ENCODE measurements at places on chromosomes 2 and 18.

DNA sequence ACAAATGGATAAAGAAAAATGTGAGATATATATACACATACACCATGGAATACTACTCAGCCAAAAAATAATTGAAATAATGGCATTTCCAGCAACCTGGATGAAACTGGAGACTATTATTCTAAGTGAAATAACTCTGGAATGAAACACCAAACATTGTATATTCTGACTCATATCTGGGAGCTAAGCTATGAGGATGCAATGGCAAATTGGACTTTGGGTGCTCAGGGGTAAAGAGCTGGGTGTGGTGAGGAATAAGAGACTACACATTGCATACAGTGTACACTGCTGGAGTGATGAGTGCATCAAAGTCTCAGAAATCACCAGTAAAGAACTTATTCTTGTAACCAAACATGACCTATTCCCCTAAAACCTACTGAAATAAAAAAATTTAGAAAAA, 636.0 kb upstream of the LRATD1 start:
- DNase-seq = no peak

DNA sequence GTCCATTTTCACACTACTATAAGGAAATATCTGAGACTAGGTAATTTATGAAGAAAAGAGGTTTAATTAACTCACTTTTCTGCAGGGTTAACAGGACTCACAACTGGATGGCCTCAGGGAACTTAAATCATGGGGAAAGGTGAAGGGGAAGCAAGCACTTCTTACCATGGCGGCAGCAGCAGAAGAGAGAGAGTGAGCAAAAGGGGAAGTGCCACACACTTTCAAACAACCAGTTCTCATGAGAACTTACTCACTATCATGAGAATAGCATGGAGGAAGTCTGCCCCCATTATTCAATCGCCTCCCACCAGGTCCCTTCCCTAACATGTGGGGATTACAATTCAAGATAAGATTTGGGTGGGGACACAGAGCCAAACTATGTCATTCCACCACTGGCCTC, 55.1 kb upstream of the NETO1 start:
- no peak for DNase-seq

DNA sequence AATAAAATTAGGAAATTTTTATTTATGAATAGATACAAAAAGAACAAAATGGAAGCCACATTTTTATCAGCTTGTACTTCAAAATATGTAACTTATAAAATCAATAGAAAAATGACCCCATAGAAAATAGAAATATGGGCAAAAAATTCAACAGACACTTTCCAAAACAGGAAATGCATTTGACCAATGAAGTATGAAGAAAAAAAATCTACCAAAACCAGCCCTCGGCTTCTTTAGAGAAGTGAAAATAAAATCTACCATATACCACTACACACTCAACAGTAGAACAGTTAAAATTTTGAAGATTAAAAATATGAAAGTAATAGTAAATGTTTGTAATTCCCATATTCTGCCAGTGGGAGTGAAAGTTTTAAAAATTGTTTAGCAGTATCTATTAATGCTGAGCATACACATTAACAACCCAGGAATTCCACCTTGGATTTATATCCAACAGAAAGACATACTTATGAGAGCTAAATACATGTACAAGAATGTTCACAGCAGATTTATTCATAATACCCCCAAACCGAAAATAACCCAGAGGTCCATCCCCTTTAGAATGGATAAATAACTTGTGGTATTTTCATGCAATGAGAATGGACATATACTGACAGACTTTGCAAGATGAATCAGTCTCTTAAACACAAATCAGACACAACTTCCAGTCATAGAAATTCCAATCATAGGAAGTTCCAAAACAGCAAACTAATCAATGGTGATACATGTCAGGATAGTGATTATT, 318.0 kb downstream of the FIGN start:
- DNase-seq = no peak

DNA sequence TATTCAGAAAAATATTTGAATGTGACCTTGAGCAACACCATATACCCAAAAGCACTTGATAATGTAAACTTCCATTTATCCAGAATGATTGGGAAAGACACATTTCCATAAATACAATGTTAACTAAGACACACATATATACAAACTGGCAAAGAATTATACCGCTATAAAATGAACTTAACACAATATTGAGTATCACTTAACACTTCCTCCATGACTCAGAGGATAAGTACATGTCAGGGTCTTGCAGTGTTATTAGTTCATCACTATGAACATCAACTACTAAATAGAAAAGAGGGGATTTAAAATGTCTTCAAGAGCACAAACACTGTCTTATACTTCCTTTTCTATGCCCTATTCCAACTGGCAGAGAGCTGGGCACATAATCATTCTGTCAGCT, 18.6 kb downstream of the WDSUB1 start:
- no peak for DNase-seq

DNA sequence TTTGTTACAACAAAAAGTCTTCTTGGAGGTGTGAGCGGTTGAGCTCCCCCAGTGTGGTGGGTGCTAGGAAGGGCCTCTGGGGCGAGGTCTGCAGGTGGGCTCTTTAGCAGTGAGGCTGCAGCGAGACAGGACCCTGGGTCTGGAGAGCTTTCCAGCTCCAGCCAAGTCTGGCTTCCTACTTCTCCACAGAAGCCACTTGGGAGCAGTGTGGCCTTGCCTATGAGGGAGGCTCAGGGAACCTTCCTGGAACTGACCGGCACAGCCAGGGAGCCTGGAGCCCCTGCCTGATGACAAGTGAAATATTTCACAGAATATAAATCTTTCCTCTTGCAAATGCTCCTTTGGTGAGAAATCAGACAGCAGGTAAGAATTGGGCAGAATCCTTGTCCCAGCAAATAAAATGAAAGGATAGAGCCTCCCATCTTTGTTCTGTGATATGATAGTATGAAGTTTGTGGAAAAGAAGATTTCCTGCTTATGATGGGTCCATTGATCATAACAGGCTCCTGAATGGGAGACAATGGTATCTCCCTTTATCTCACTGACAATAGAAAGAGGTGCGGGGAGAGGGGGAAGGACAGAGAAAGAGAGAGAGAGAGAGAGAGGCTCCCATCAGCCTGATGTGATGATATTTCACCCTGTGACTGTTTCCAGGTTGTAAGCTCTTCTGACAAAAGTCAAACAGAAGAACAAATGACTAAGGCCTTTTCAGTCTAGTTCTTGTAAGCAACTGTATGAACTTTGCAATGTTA, 289.8 kb upstream of the SPRED2 start:
- DNase-seq = no peak

GRCh38 chr18:34911661-34912384, 129.4 kb upstream of the MAPRE2 start:
- DNase-seq = no peak

DNA sequence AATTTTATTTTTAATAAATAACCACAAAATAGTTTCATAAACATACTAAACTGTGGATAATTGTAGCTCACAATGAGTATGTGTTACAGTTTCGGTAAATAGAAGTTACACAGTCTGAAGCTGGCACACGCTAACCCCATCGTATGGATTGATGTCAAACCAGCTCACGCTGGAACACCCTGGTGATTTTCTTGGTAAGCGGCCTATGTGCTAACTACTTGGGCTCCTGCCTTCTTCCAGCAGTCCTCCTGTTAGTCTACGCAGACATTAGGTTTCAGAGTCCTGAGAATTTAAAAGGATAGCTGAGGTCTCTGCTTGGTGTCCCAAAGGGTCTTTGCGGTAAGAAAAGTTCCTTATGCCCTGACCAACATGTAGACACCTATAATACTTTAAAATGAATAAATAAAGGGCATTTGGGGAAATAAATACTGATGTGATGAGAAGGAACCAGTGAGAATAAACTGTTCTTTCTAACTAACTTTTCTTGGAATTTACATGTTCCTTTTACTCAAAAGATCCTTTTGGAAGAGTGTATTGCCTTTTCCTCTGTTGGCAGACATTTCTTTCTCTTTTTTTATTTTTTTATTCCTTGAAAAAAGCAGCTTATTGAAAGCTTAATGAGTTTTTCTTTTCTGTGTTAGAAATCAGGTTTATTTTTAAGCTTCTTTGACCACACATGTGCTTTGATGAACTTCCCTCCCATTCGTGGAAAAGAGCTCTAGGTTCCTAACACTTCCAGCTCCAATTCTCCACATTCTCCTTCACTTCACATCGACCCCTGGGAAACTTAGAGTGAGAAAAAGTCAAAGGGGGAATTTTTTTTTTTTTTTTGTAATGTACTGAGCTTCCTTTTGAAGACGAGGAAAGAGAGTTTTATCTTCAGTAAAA, 322.2 kb downstream of the IRS1 start:
- no peak for DNase-seq

GRCh38 chr2:69366-70344, 23.4 kb upstream of the FAM110C start:
- no peak for DNase-seq

GRCh38 chr2:193935114-193935513, 1721.9 kb upstream of the SLC39A10 start:
- DNase-seq = no peak

DNA sequence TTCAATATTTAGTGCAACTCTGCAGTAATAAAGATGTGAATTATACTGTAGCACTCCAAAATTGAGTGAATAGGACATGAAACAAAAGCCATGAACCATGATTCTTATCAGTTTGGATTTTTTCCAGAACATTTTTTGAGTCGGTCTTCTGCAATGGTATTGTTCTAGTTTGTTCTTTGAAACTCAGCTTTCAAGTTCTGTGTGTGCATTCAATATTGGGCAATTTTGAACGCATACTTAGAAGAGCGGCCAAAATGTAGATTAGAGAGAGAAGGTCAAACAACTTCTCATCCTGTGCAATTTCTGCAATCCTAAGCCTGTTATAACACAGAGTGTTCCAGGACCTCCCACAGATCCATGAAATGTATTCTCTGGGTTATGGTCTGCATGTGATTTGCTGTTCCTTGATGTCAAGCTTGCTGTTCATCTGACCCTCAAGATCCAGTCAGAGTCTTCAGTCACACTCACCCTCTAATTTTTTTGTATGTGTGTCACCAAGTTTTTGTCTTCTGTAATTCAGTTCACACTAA, 48.3 kb downstream of the TSPYL6 start:
- no peak for DNase-seq

- DNase-seq = no peak
These were observed 74.4 kb downstream of the UBE2E3 start for GRCh38 chr2:181054843-181055242.

DNA sequence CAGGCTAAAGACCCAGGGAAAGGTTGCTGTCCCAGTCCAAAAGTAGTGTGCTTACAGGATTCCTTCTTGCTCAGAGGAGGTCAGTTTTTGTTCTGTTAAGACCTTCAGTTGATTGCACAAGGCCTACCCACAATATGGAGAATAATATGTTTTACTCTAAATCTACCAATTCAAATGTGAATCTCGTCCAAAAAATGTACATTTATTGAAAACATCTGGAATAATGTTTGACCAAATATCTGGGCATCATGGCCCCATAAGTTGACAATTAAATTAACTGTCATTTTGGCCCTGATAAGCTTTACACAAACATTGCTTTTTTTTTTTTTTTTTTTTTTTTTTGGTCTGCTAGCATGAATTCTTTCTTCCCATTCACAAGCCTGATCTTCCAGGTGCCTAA, 109.8 kb downstream of the CCDC178 start:
- DNase-seq = no peak

DNA sequence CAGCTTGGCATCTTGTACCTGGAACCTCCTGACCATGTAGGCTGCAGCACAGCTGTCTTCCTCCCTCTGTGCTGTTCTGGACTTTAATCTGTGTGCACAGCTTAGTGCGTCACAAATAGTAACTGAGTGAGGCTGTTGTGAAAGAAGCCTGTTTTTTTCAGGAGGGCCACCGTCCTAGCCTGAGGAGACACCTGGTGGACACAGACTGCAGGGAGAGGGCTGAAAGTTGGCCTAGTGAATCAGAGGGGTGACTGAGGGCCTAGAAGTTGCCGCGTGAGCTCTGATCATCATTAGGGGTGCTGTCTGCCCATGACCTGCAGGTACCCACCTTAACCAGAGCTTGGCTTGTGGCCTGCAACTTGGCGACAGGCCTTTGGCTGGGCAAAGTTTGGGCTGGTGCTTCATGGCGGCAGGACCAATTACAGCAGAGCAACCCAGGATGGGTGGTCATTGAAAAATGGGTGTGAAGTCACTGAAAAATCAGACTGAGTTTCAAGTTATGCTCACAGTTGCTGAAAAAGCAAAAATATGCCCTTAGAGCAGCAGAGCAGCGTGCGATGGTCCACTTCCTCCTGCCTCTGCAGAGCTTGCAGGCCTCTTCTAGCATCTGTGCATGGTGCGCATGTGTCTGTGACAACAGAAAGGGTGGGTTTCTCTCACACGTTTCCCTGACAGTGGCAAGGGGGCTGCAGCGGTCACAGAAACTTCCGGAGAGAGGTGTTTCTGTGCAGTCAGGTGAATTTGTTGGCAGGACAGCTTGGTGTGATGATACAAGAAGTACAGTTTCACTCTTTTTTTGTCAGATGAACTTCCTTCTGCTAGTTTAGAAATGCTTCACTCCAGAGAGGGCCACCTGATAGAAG, 9.6 kb downstream of the GDF7 start:
- no peak for DNase-seq

- no peak for DNase-seq
These were observed 148.5 kb downstream of the TMEM200C start for GRCh38 chr18:5746844-5747243.

- DNase-seq = no peak
These were observed 121.0 kb downstream of the MYO3B start for GRCh38 chr2:170298861-170299429.

DNA sequence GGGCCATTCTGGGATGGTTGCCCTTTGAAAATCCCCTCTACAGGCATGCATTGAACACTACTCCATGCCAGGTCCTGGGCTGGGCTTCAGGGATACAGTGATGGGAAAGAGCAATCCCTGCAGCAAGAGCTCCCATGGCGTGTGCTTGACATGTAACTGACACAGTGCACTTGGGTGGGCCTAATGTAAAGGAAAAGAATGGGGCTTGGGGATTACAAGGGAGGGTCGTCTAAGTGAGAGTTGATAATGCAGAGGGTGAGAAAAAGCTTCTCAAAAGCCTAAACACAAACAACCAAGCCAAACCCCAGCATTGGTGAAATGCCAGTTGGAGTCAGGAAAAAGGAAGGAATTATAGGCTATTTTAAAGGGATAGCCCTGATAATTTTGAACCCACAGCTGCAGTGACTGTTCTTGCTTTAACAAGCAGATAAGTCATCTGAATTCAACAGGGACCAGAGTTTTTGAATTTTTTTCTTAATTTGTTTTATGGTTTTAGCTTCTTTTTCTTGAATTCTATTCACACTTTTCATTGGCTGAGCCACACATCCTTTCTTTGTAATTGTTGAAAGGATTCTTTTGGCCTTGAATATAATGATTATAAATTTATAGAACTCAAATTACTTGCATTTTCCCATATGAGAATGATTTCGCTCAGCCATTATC, 308.7 kb downstream of the LPIN1 start:
- DNase-seq = no peak

GRCh38 chr2:190470256-190470826, 62.2 kb downstream of the MFSD6 start:
- peak; percentile 31 for DNase-seq
